ENCODE measurements at places on chromosomes 2 and 18. TPM values are rescaled to one million over a fixed set of nuclear protein-coding genes. Genes with fewer than 3 reads are reported as not detected.

- DNase-seq, result no peak
Measured at GRCh38 chr2:158211502-158211901, 109.8 kb downstream of the UPP2 start.

DNA sequence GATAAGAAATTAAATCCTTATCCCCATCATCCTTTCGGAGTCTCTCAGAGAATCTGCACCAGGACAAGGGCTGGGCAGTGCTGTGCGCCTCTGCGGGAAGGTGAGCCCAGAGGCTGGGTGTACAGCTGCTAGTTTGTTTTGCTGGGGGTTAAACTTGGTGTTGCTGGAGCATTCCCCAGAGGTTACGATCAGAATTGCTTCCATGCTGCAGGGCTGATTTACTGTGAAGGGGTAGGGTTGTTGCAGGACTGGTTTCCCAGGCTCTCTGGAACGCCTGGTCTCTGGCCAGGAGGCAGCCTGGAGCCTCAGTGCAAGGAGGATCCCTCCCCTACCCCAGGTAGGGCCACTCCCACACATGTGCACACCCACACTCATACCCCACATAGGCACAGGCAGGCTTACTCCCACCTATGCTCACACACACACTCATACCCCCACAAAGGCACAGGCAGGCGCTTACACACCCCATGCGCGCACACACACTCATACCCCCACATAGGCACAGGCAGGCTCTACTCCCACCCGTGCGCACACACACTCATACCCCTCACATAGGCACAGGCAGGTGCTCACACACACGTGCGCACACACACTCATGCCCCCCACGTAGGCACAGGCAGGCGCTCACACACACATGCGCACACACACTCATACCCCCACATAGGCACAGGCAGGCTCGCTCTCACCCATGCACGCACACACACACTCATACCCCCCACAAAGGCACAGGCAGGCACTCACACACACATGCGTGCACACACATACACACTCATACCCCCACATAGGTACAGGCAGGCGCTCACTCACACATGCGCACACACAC is 11.3 kb downstream of the CNNM4 start:
- no peak for DNase-seq

DNA sequence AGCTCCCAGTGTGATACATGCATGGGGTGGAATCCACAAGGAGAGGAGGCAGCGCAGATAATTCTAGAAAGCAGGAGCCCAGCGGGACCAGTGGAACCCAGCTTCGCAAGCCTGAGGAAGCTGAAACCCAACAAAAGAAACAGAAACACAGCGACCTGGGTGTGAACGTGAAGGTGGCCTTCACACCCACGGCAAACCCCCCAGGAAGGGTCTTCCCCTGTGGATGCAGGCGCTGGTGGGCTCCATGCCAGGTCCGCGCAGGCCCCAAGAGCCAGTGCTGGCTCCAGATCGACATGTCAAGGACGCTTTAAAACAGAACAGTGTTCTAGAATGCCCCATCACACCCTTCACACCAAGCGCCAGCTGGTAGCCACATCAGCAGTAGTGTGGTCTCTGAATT is 22.1 kb downstream of the KIF1A start:
- no peak for DNase-seq

GRCh38 chr2:26884486-26884885 is 36.6 kb downstream of the DPYSL5 start:
- DNase-seq, result no peak

- DNase-seq, result no peak
Measured at GRCh38 chr2:189153619-189154018, 25.9 kb downstream of the COL5A2 start.

- DNase-seq, result no peak
Measured at GRCh38 chr2:27041752-27042151, 9.0 kb downstream of the TMEM214 start.

GRCh38 chr2:149040451-149040850 is 2.0 kb downstream of the LYPD6B start:
- DNase-seq, result no peak

DNA sequence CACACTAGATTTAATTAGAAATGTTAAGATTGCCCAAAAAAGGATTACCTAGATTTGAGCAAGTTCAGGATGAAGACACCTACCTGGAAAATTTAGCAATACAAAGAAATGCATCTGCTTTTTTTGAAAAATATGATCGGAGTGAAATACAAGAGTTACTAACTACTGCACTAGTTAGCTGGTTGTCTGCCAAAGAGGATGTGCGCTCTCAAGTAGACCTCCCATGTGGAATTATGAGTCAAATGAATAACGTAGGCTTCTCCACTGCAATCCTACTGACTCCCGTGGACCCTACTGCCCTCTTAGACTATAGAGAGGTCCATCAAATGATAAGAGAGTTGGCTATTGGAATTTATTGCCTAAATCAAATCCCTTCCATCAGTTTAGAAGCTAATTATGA is 2.0 kb downstream of the ANKAR start:
- no peak for DNase-seq

DNA sequence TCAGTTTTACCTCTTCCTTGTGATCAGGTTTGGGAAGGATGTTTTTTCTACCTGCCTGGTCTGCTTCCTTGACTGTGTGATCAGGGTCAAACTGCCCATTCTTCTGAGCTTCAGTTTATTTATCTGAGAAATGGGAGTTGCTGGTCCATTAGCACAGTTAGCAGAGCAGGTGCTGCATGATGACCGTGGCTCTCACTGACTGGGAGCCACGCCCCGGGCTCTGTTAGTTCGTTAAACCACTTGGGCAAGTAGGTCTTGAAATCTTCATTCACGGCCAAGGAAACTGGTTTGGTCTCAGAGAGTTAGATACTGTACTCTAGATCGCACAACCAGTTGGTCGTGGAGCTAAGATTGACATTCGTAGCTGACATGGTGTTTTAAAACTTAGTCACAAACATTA is 41.7 kb downstream of the INPP5D start:
- no peak for DNase-seq

DNA sequence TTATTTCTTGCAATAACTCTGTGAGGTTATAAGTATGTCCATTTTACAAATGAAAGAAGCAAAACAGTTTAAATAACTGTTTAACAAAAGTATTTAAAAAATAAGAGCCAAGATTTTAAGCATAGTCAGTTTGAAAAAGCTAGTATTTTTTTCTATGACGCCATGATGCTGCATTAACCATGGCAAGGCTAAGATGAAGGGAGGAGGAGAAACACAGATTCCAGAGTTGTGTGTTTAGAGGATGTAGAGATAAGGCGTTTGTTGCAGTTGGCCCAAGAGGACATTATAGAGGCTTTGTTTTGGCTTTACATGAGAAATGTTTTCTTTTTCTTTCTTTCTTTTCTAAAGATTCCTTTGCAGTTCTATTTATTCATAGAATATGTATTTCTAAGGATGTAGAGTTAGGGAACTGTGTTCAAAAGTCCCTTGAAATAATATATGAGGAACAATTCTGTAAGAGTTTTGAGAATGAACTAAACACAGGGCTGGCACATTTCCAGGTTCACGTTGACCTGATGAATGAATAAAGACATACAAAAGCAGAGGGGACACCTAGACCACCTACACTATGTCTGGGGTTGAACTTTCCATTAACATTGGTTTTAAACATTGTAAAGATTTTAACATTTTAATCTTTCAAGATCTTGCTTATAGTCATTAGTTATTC is 244.2 kb downstream of the KCNS3 start:
- no peak for DNase-seq

DNA sequence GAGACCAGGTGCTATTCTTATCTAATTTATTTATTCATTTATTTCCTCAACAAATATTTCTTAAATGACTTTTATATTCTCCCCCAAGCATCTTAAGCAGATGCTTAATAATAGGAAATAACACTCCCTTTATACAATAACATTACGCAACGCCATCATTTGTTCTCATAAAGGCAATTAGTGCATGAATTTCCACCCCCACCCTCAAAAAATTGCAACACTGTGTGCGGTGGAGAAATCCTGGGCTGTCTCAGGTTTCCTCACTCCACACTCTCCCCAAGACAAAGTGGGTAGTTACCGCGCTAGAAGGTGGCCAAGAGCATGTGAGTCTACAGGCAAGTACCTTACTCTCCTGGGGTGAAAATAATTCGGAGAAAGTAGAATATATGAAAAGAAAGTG is 37.0 kb upstream of the CTDP1 start:
- no peak for DNase-seq

- DNase-seq, result no peak
Measured at GRCh38 chr18:44625386-44625785, 55.3 kb upstream of the SETBP1 start.

OTX1 gene
- total RNA-seq, result 0.33 TPM

CREG2 gene
- total RNA-seq, result 0.81 TPM

OTOF gene
- total RNA-seq, result 0.26 TPM

OTOS gene
- total RNA-seq, result not detected

LINC00305 gene
- not detected for total RNA-seq

DNAJC10 gene
- total RNA-seq, result 174 TPM

GPBAR1 gene
- total RNA-seq, result 0.07 TPM
